ENCODE measurements at places on chromosomes 4 and X.

DNA sequence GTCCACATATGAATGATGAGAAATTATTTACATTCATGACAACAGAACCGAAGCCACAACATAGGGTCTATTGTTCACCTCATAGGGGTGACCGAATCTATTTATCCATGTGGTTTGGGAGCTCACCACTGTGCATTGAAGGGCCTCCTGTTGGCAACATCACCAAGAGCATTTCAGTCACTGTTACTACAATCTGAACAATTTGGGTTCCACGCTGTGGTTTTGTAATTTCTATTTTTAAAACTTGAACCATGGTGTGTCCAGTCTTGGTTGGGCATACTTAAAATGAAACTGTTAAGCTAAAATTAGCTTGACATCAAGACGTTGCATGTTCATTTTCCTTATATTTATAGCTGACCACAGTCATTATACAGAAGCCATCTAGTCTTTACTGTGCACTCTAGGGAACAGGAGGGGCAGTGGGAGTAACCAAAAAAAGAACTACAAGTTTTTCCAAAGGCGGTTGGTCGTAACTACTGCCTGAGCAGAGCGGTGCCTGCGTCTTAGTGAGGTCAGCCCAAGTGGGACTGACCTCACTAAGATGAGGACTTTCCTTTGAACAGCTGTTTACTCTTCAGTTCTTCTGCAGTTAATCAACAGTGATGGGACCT is 192.1 kb downstream of the SPRY1 start:
- DNase-seq, result no peak

- no peak for DNase-seq
Measured at GRCh38 chr4:2950221-2950989, 12.8 kb downstream of the NOP14 start.

- DNase-seq, result no peak
Measured at GRCh38 chr4:6047130-6047673, 29.0 kb upstream of the C4orf50 start.

DNA sequence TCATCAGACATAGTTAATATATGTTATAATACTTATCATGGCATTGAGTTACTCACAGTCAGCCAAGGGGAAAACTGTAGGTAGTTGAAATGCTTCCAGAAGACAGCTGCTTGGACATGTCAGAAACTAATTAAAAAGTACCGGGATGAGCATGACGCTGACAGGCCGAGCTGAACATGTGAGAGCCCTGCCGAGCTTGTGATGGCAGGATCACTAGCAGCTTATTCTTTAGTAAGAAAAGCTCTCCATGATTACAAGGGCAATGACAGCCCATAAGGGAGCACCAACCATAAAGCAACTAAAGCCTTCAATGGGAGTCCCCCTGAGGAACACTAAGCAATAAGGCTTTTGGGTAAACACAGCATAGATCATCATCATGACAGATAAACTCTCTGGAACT is 435.6 kb downstream of the TLL1 start:
- no peak for DNase-seq

DNA sequence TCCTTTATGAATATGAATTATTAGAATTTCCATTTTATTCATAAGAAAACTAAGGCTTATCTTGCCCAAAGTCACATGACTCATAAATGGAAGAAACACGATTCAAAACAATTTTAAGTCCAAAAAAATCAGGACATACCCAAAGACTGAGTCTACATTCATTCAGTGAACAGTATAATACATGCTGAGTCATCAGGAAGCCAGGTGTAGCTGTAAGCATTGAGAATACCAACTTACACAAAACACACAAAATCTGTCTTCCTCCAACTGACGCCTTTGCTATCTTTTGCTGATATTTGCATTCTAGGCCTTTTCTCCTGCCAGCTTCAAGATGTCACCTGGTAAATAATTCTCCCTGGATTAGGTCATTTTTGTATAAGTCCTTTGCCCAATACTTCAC is 520.1 kb upstream of the GALNT7 start:
- no peak for DNase-seq

DNA sequence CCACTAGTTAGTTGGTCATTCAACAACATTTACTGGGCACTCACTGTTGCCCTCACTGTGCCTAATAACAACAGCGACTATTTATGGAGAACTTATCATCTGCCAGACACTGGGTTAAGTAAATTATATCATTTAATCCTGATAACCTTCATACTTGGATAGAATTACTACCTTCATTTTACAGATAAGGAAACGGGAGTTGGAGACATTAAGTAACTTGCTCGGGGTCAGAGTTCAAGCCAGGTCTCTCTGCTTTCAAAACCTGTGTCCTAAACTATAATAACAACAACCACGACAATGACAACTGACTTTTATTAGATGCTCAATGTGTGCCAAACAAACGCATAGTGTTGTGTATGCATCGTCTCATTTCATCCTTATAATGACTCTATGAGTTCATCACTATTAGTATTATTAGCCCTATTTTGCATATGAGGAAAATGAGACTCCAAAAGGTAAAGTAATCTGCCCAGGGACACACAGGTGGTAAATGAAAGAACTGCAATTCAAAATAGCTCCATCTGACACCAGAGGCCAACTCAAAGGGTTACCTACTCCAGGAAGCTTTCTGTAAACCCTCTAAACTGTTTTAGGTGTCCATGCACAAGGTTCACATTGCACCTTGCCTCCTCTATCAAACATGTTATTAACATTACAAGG is 98.4 kb upstream of the ACSL4 start:
- DNase-seq, result no peak

- no peak for DNase-seq
Measured at GRCh38 chr4:86991994-86992393, 57.2 kb downstream of the AFF1 start.

GRCh38 chrX:38379088-38379487 is 26.7 kb downstream of the OTC start:
- DNase-seq, result no peak

- peak; percentile 5 for DNase-seq
Measured at GRCh38 chr4:125315576-125316400, 1.0 kb downstream of the FAT4 start.

GRCh38 chr4:151688003-151688784 is 72.6 kb downstream of the GATB start:
- no peak for DNase-seq

DNA sequence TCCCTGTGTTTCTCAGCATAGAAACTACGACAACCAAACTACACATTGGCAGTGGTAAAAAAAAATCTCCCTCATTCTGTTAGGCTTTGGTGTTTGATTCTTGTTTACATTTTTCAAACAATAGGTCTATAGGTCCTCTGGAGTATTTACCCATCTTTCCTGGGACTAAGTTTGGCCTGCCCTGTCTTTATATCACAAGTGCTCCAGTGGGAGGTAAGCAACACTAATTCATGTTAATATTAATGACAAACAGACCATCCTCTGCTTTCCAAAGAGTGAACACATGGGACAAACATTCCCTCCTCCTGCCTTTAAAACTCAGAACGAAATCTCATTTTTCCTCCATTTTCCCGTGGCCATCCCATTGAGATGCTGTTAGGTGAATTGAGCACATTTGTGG is 514.1 kb upstream of the INTU start:
- no peak for DNase-seq
